Activated CD8-positive, alpha-beta T cell treated with anti-CD3 and anti-CD28 coated beads, Interleukin-2, amount 10 ng/mL, durations not matched to agents 7 days and 5 days (primary cell): ENCODE measurements at places on chromosomes 7 and 10.

DNA sequence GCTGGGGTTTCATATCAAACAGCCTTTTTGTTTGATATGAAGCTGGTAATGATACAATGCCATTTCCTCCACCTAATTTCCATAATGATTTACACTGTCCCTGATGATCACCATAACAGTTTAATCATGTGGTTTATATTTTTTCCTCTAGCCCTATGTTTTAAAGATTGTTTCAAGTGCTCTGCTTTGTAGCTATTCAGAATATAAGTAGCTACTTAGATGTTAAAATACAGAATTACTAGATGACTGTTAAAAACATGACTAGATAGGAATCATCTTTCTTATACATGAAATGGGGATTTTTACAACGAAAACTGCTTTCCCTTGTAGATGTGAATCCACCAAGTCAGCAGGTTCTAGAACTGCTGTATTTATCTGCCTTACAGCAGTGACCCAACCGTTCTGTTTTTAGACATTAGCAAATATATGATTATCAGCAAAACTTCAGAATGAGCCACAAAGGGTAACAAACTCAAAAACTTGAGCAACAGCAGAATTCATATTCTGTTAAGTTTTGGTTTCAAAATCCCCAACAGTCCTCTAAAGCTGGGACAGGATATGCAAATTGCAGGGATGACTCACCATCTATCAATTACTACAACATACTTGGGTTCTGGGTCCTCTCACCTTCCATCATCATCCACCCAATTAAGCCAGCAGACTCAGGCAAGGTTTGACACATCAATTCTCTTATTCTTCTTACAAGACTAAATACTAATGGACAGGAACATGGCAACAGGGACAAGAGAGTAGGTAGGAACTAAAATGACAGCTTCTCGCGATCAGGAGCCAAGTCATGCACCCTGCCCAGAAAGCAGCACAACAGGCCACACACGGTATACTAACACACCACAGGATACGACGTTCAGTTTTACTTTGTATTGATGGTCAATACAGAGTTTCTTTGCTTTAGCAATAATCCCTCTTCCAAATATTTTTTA lies 83.9 kb downstream of the PIP4K2A start:
- H3K4me3 ChIP-seq, result peak overlapping the region; percentile 78
- peaks cover 37% of the 10 kb centered on the region for H3K36me3 ChIP-seq
- no peaks in the 10 kb centered on the region for H3K27me3 ChIP-seq
- peak; percentile 56 for DNase-seq

DNA sequence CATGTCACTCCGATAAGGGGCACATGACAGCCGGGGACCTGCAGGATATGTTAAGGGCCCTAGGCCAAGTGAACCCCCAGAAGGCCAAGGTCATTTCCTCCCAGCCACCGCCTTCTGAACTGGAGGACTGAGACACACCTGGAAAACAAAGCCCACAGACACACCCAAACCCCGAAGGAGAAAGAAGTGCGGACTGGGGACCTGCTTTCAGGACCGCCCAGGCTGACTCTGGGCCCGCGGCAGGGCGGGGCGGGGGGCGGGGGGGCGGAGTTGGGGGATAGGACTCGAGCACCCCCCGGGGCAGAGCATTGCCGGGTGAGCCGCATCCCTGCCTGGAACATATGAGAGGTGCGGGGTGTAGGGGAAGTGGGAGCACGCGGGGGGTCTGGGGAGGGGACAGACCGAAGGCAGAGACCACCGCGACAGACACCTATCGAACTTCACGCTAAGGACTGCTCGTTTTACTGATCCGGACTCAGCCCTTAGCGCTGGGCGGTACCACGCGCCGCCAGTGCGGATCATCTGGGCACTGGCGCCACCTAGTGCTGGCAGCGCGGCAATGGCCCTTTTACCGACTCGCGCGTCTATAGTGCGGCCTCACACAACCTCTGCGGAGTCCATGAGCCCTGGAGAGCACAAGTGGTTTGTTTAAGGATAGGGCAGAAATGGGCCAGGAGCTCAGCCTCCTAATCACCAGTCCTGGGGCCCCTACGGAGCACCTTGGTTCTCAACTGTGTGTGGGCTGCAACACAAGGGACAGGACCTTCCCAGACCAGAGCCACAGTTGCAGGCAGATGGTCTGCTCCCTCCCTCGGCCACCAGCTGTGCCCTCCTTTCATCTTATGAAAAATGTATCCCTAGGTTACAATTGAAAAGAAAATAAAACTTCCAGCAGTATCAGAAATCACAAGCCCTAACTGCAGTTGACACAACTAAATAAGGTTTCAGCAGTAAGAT lies 157.6 kb downstream of the HERPUD2 start:
- peaks cover 13% of the 10 kb centered on the region for H3K27me3 ChIP-seq
- no peak overlapping the region for H3K27ac ChIP-seq
- H3K4me1 ChIP-seq, result peaks cover 4% of the 10 kb centered on the region
- peak; percentile 83 for DNase-seq
- no peaks in the 10 kb centered on the region for H3K36me3 ChIP-seq

GRCh38 chr10:113970641-113971040 lies 73.0 kb upstream of the ADRB1 start:
- H3K27ac ChIP-seq, result no peak overlapping the region
- DNase-seq, result no peak
- no peaks in the 10 kb centered on the region for H3K4me1 ChIP-seq
- peaks cover 7% of the 10 kb centered on the region for H3K36me3 ChIP-seq
- no peak overlapping the region for H3K4me3 ChIP-seq
- H3K27me3 ChIP-seq, result peaks cover 28% of the 10 kb centered on the region

DNA sequence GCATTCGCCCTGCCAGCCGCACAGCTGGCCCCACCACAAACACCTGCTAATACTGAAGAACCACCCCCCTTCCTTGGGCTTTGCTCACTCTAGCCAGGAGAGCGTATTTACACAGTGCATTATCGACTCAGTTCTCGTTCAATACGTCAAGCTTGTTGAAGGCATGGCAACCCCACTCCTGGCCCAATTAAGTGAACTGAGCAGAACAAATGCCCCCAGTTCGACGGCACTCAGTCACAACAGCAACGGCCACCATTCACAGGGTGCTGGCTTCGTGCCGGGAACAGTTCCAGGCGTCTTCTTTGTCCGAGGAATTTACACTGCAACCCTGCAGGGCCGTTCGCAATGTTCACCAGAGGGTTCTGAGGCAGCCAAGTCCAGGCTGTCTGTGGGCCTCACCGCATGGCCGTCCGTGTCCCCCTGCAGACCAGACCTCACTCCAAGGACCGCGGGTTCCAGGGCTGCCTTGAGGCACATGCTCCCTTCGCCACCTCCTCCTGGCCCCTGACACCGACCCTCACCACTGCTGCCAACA lies 175.3 kb downstream of the DIP2C start:
- peaks cover 6% of the 10 kb centered on the region for H3K27me3 ChIP-seq
- no peaks in the 10 kb centered on the region for H3K36me3 ChIP-seq
- no peak overlapping the region for H3K27ac ChIP-seq
- DNase-seq, result no peak

DNA sequence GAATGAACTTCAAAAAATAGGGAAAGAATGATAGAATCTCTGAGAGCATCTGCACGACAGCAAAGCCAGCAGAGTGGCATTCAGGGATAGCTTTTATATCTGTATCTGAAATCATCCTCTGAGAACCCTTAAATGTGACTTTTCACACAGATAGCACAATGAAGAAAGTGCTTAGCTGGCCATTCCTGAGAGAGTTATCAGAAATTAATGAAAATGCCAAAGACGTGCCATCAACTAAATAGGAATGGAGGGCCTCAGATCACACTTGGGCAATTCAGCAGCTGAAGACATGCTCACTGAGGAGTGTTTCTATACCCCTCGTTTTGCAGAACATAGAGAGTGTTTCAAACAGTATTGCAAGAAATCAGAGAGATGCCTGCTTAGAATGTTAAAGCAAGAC lies 51.6 kb downstream of the AKR1B1 start:
- no peak for DNase-seq
- H3K36me3 ChIP-seq, result no peaks in the 10 kb centered on the region
- peaks cover 4% of the 10 kb centered on the region for H3K27me3 ChIP-seq

GRCh38 chr10:34702982-34703381 lies 112.1 kb downstream of the PARD3 start:
- no peaks in the 10 kb centered on the region for H3K36me3 ChIP-seq
- no peak overlapping the region for H3K27ac ChIP-seq
- DNase-seq, result no peak

- H3K4me3 ChIP-seq, result no peak overlapping the region
- no peaks in the 10 kb centered on the region for H3K4me1 ChIP-seq
- H3K27ac ChIP-seq, result no peak overlapping the region
- H3K27me3 ChIP-seq, result peaks cover 6% of the 10 kb centered on the region
These were observed 89.8 kb downstream of the UNCX start for GRCh38 chr7:1322240-1323110.

- no peaks in the 10 kb centered on the region for H3K27me3 ChIP-seq
- DNase-seq, result no peak
- H3K4me3 ChIP-seq, result no peak overlapping the region
- peaks cover 23% of the 10 kb centered on the region for H3K36me3 ChIP-seq
- H3K27ac ChIP-seq, result no peak overlapping the region
These were observed 8.4 kb upstream of the TRDMT1 start for GRCh38 chr10:17209881-17210280.

DNA sequence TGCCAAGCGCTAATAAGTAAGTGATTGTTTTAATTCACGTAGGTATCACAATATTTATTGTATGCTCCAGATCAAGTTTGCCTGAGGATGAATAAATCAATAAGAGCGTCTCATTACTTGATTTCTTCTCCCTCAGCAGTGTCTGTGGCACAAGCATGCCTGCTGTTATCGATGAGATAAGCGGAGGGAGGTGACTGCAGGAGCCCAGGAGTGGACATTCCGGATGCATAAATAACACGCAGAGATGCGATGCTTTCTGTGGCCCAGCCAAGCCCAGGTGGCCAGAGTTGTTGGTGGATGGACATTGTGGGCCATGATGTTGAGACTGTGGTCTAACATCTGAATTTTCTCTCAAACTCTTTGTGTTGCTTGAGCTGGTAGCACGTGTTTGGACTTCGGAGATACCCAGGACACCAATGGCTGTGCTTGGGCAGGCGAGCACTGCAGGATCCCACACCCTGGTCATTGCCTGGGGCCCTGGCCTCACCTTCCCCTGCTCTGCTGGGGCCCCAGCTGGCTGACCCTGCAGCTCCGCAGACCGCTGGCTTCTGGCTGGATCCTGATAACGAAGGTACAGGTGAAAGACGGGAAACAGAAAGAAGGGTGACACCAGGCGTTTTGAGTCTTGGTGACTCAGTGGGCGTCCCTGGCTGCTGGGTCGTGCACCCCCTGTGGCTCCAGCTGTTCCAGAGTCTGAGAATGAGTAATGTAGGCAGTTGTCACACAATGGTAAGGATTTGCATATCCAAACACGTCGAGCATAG lies 31.2 kb upstream of the MNX1 start:
- no peak for DNase-seq
- H3K27me3 ChIP-seq, result peaks cover 7% of the 10 kb centered on the region
- H3K36me3 ChIP-seq, result no peaks in the 10 kb centered on the region

DNA sequence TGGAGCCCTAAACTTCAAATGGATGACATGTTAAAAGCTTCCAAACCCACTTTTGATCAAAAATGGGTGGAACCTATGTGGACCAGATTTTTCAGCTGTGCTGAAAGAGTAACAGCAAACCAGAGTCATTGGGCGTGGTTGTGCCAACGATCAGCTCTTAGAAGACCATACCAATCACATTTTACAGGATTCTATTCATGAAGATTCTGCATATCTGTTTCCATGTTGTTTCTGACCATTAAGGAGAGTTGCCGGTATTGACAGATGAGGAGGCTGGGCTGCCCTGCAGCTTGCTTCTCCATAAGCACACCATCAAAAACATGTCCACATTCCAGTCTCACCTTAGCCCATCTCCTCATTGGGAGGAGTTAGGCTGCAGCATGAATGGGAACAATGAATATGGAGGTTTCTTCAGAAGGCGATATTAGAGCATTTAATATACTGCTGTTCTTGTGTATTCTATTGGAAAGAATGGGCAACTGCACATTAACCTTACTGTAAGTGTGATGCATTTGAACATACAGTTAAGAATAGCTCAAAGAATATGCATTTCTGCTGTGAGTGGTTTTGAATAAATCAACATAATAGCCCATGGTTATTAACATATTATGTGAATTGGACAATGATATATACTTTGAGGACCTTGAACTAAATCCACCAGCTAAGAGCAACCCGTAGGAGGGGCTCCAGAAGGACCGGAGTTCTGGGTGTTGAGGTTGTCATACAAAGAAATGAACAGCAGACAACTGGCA lies 116.7 kb downstream of the TCF7L2 start:
- H3K4me3 ChIP-seq, result no peak overlapping the region
- no peak overlapping the region for H3K27ac ChIP-seq
- H3K4me1 ChIP-seq, result no peaks in the 10 kb centered on the region
- no peaks in the 10 kb centered on the region for H3K36me3 ChIP-seq
- H3K27me3 ChIP-seq, result peaks cover 6% of the 10 kb centered on the region
- DNase-seq, result no peak

- no peak overlapping the region for H3K4me3 ChIP-seq
- H3K27me3 ChIP-seq, result no peaks in the 10 kb centered on the region
- no peaks in the 10 kb centered on the region for H3K36me3 ChIP-seq
- no peak for DNase-seq
These were observed 152.1 kb downstream of the FZD1 start for GRCh38 chr7:91416155-91416865.

DNA sequence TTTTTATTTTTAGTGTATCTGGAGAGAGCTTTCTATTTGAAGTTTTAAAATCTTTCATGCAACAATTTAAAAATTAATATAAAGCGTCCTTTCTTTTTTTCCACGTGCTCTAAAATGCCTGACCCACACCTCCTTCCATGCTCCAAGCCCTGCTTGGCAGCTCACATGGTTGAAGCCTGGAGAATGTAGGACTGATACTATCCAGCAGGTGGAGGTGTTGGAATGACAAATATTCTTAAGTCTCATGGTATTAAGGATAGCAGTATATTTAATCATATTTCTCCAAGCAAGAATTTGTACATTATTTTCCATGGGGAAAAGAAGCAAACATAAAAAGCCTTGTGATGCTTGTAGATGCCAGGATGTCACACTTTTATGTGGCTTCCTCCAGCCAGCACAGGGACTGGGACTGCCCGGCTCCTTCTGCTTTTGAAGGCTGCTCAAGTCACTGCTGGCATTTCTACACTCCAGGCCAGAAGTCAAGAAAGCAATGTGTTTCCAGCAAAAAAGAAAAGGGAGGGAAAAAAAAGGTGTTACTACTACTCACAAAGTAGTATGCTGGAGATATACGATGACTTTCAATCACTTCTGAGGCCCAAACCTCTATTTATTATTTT lies 49.7 kb downstream of the BZW2 start:
- no peaks in the 10 kb centered on the region for H3K4me1 ChIP-seq
- no peak overlapping the region for H3K27ac ChIP-seq
- no peak for DNase-seq
- H3K36me3 ChIP-seq, result peaks cover 63% of the 10 kb centered on the region
- H3K4me3 ChIP-seq, result no peak overlapping the region

- no peak overlapping the region for H3K27ac ChIP-seq
- DNase-seq, result no peak
- H3K4me3 ChIP-seq, result no peak overlapping the region
- no peaks in the 10 kb centered on the region for H3K4me1 ChIP-seq
- H3K27me3 ChIP-seq, result peaks cover 11% of the 10 kb centered on the region
- no peaks in the 10 kb centered on the region for H3K36me3 ChIP-seq
These were observed 16.1 kb downstream of the PAPOLB start for GRCh38 chr7:4845740-4846142.
